ENCODE measurements at places on chromosomes 4 and X.

- no peak for DNase-seq
Observed at GRCh38 chr4:161696944-161697343, 466.9 kb downstream of the FSTL5 start.

- DNase-seq = no peak
Observed at GRCh38 chr4:184752496-184753275, 18.8 kb upstream of the CENPU start.

DNA sequence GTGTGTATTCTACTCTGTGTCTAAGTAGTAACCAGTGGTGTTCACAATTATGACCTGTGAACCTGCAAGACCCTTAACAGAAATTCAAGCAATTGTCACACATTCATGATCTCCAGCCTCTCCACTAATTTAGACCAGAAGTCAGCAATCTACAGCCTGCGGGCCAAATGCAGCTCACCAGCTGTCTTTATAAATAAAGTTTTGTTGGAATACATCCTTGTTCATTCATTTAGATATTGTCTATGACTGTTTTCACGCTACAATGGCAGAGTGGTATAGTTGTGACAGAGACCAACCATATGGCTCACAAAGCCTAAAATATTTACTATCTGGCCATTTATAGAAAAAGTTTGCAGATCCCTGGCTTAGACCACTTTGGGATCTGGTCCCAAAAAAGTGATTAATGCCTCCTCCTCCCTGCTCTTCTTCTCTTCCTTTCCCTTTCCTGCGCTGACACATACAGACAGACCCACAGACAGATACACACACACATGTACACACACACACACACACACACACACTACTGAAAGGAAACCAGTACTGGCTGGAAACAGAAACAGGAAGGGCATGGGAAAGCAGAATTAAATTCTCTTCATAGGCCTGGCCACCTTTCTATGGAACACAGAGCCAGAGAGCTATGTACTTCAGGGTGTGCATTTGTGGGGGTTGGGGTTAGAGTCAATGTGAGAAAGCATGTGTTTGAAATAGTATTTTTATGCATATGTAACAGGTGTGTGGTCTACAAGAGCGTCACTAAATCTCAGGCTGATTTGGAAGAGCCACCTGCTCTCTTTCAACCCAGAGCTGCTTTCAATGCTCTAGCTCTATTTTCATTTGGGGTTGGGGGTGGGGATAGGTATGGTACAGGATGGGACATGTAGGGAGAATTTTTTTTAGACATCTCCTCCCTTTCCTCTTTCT lies 49.7 kb upstream of the TMEM164 start:
- no peak for DNase-seq

DNA sequence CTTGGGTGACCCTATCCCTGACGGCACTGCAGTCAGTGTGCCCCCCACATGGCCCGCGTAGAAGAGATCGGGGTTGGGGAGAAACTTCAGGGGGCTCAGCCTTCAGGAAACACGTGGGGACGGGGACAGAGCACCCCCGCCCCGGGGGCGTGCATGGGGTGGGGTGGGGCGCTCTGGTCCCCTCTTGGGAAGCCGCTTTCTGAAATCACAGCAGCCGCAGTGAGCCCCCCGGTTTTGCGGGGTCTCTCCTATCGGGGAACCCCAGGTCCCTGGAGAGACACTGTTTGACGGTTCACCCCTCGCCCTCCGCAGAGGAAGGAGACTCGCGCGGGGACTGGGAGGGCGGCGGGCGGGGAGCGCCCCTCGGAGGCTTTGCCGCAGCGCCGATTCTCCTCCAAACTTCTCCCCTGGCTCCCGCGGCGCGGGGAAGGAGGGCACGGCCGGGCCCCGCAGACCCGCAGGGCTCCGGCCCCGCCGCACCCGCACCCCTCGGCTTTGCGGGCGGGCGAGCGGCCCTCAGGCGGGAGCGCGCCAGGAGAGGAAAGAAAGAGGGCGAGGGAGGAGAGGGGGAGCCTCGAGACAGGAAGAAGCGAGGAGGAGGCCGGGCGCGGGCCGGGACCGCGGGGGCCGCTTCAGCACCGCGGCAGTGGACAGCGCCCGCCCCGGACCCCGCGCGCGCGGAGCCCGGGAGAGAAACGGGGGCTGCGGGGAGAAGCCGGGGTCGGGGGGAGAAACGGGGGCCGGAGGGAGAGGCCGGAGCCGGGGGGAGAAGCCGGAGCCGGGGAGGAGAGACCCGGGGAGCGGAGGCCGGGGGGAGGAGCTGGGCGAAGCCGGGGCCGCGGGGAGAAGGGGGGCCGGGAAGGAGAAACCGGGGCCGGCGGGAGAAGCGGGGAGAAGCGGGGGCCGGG lies 612 bp downstream of the CPLX1 start:
- no peak for DNase-seq

GRCh38 chrX:101550362-101550750 lies at the start of gene ARMCX1:
Gene ARMCX1 (plus strand): TSS chrX:101550547. CDS start chrX:101552931, 2,384 bp downstream.
- DNase-seq = no peak

GRCh38 chr4:144906181-144906925 lies 191.6 kb downstream of the ANAPC10 start:
- no peak for DNase-seq

DNA sequence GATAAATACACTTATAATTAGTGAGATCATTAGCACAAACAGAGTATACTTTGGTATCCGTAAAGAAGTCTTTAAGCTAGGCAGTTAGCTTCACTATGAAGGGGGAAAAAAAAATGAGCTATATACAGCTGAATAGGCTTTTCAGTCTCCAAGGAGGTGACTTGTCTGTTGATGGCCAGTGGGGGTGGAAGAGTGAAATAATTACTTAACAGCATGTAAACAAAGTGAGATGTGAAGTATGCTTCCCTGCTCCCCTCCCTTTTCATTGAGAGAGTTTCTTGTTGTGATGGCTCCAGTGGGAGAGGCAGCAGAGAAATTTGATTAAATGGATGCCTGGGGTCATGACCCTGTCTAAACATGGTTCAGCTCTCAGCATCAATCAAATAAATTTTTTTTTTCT lies 180.9 kb downstream of the DACH2 start:
- no peak for DNase-seq

DNA sequence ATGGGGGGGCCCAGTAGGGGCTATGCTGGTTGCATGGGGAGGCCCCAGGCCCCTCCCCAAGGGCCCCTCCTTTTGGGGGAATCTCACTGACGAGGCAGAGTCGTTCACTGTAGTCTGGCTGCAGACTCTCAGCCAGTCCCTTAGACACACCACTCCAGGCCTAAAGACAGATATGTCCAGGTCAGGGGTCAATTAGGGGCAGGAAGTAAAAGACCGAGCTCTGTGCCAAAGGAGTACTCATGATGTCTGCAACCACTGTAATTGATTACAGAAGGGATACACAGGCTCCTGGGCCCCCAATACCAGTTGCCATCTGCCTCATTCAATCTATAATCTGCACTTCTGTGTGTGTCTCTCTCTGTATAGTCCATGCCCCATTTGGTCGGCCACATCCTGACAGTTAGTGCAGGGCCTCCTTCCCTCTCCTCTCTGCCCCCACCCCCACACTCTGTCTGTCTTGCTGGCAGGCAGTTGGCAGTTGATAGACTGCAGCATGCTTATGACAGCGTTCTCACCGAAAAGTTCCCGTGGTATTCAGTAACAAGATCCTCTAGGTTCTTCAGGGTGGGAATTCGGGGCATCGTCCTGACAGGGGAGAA lies 1.3 kb upstream of the CXorf65 start:
- DNase-seq = peak; percentile 47

- DNase-seq = no peak
Observed at GRCh38 chr4:89101256-89102161, 9.8 kb upstream of the TIGD2 start.

DNA sequence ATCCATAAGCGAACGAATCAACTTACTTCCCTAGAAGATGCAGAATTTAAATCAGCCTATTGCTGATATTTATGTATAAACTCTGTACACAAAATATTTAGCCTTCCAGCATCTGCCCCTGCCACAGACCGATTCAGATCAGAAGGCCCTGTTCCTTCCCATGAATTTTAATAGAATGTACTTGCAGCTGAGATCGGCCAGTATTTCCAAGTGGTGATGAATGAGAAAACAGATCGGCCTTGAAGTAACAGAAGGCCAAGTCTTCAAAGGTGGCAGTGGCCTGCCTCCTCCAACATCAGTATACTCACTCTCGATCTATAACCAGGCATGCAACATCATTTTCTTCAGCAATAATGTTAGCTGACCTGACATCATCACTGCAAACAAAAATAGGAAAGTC lies 66.4 kb downstream of the PRKG2 start:
- no peak for DNase-seq

GRCh38 chr4:103405415-103405814 lies 207.3 kb upstream of the CENPE start:
- DNase-seq = no peak

- no peak for DNase-seq
Observed at GRCh38 chrX:10008483-10009056, 41.4 kb downstream of the CLDN34 start.

DNA sequence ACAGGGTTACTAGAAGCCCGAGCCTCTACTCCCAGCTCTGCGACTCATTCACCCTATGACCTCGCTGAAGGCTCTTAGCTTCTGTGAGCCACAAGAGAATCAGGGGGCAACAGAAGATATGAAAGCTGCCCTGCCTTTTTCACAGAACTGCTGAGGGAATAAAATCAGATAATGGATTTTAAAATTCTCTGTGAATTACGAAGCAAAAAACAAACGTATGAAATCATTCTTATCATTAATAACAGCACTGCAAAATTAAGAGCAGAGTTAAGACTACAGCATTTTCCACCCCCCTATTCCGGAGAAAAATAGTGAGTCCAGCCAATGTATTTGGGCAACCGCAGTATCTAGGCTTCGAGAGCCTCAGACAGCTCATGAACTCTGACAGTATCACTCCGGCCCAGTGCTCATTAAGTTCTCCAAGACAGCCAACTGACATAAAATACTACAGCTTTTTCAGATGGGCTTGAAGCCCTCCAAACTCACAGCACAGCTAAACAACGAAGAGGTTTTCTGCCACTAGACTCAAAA lies 33.4 kb downstream of the AFAP1 start:
- DNase-seq = no peak

DNA sequence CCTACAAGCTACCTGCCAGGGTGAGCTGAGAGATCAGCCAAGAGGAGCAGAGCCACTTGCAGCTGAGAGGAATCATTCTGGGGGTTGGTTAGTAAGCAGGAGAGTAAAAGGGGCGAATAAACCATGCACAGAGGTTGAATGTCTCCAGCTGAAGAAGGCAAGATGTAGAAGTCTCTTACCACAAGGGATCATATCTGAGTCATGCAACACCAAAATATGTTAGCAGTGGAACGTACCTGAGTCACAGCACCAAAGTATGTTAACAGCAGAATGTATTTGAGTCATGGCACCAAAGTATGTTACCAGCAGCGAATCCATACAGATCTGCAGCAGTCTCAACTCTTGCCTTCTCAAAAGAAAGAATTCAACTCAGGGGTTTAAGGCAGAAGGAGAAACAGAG lies 29.9 kb downstream of the C4orf51 start:
- no peak for DNase-seq

- no peak for DNase-seq
Observed at GRCh38 chr4:151439320-151439719, 30.3 kb downstream of the FHIP1A start.

DNA sequence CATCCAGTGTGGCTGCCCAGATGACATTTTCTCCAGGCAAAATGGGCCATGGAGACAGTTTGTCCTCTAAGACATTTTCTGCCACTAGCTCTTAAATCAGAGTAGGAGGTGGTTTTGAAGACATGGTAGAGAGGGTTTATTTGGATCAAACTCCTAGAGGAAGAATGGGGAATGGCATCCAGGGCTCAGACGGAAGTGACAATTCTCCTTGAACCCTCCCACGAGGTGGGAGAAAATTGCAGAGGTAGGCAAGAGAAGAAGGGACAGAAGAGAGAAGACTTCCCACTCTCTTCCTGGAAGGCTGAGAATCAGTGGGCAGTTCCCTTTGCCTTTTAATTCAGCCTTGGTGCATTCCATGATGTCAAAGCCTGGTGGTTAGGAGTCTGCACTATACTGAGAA lies 194.0 kb downstream of the SMIM20 start:
- no peak for DNase-seq

DNA sequence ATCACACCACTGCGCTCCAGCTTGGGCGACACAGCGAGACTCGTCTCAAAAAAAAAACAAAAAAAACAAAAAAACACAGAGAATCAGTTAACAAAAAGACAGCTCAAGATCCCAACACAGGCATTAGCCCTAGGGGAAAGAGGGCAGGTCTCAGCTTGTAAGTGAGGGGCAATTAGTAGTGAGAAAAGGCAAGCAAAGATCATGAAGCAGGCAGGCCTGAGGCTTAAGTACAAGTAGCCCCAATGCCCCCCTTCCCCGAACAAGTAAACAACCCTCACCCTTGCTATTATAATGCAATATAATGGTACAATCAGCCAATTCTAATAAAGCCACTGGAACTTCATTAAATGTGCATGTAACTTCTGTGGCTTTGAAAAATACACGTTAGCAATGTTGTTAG lies 17.0 kb downstream of the ADGRA3 start:
- DNase-seq = no peak

- no peak for DNase-seq
Observed at GRCh38 chr4:25859429-25860148, 3.2 kb downstream of the SEL1L3 start.

- DNase-seq = peak; percentile 81
Observed at GRCh38 chr4:145618932-145619638, at the start of gene MMAA. Gene MMAA (plus strand): TSS chr4:145619385. CDS start chr4:145639140, 19,755 bp downstream.

GRCh38 chr4:184096561-184097240 lies 121.0 kb downstream of the ENPP6 start:
- no peak for DNase-seq

GRCh38 chr4:4216648-4217047 lies 10.1 kb downstream of the OTOP1 start:
- DNase-seq = no peak

DNA sequence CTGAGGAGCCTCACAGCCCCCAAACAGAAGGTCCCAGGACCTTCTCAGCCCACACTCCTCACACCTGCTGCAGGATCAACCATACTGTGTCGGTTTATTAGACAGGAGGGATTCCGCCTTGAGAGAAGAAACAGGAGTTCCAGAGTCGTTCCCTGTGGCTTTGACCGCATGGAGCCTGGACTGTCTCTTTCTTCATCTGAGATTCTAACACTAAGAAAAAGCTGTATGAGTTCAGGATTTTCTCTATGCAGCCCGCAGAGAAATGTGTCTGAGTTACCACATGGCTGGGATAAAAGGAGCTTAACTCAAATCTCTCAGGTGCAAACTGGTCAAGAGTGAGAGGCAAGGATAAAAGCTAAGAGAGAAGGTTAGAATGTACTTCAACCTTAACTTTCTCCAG lies 126.7 kb downstream of the AFAP1 start:
- DNase-seq = no peak

GRCh38 chrX:113539599-113540356 lies 699.1 kb upstream of the AMOT start:
- DNase-seq = no peak

- DNase-seq = no peak
Observed at GRCh38 chrX:71634366-71634765, 16.1 kb upstream of the CXCR3 start.

DNA sequence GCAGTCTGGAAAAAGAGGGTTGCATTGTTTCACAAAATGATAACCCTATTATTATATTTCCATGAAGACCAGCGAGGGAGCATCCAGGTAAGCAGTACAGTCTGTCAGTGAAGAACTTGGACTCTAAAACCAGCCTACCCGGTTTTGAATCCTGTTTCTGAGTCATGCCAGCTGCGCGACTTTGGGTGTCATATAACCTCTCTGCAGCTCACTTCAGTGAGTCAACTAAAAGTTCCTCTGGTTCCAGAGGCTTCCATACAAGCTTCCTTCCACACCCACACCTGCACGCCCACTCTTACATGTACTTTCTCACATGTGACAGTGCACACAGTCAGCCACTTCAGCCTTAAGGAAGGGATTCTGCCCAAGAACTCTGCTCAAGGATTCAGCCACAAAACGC lies 49.8 kb upstream of the PRPS2 start:
- no peak for DNase-seq

Data from GF-D8 (cell line).